ENCODE measurements at places on chromosomes 13 and 19. TPM values are rescaled to one million over a fixed set of nuclear protein-coding genes. Genes with fewer than 3 reads are reported as not detected.

Gene NKG7
- total RNA-seq: 0.44 TPM

Gene CGB2
- not detected for total RNA-seq

Gene TNFSF11
- total RNA-seq: 0.22 TPM

Gene ZNF600
- 2.1 TPM for total RNA-seq

Gene SOX1
- total RNA-seq: 1.6 TPM

Gene ZNF738
- 27.1 TPM for total RNA-seq

Gene SHISA2
- 20.8 TPM for total RNA-seq

Gene PNMA8B
- 17.7 TPM for total RNA-seq

Gene DMRTC2
- not detected for total RNA-seq

Gene STOML3
- 4.4 TPM for total RNA-seq
